Astrocyte (in vitro differentiated cells and primary cell): ENCODE measurements at places on chromosomes 5 and 9.
A peak's percentile ranks its signal among the peaks of the same experiment; 100 is the strongest.

DNA sequence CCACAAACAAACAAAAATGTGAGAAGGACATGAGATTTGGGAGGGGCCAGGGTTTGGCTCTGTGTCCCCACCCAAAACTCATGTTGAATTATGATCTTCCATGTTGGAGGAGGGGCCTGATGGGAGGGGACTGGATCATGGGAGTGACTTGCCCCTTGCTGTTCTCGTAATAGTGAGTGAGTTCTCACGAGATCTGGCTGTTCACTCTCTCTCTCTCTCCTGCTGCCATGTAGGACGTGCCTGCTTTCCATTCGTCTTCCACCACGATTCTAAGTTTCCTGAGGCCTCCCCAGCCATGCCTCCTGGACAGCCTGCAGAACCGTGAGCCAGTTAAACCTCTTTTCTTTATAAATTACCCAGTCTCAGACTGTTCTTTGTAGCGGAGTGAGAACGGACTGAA is 118.7 kb downstream of the RXRA start:
- no peak overlapping the region for H3K4me3 ChIP-seq
- H3K27ac ChIP-seq = no peak overlapping the region
- no peaks in the 10 kb centered on the region for H3K36me3 ChIP-seq
- DNase-seq = no peak
- peaks cover 18% of the 10 kb centered on the region for H3K4me1 ChIP-seq

DNA sequence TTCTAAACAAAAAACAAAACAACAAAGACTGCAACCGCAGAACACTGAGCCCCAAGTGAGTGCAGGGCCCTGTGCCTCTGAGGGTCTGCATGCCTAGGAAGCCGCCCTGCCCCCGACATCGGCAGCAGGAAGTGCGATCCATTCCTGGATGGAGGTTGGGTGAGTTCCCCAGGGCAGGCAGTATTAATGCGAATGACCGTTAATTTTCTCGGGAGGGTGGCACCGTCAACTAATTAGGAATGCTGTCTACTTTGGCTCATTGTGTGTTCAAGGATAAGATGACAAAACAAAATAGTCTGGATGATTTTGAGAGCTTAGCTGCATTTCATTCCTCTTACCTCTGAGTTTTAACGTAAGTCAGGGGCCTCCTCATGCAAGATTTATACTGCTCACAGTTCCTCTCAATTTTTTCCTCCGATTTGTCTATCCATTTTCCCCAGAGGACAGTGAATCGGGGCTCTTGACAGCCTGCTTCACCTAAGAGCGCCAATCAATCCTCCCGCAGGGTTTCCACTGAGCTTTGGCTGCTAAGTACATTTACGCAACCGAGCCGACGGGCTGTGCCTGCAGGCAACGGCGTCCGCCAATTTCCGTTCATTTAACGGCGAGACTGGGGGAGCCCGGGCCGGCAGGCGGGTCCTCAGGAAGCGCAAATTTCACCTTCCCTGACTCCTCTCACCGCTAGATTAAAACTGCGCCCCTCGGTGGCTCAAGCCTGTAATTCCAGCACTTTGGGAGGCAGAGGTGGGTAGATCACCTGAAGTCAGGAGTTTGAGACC is 2.9 kb upstream of the NXNL2 start:
- no peaks in the 10 kb centered on the region for H3K36me3 ChIP-seq
- no peaks in the 10 kb centered on the region for H3K27me3 ChIP-seq
- peak overlapping the region; percentile 65 for H3K27ac ChIP-seq
- peaks cover 57% of the 10 kb centered on the region for H3K4me1 ChIP-seq
- peak overlapping the region; percentile 38 for H3K4me3 ChIP-seq
- DNase-seq = peak; percentile 44

GRCh38 chr5:172749881-172750633 is 20.9 kb downstream of the DUSP1 start:
- peaks cover 11% of the 10 kb centered on the region for H3K4me1 ChIP-seq
- DNase-seq = peak; percentile 55
- no peak overlapping the region for H3K4me3 ChIP-seq
- H3K27me3 ChIP-seq = no peaks in the 10 kb centered on the region

DNA sequence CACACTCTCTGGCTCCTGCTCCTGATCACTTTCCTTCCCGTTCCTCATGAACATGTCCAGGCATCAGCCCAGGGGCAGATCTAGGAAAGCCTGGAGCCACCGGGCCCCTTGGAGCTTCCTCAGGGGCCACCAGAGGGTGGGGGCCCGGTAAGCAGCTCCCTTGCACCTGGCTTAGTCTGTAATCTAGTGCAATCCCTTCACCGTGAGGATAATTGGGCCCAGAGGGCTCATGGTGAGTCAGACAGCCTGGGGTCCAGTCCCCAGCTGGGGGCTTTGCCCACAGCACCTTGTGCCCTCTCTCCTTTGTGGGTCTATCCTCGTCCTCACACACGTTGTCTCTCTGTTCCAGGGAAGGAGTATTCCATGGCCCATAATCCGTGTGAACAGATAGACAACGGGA is 10.4 kb upstream of the ALDH1B1 start:
- peaks cover 11% of the 10 kb centered on the region for H3K4me1 ChIP-seq
- no peak overlapping the region for H3K4me3 ChIP-seq
- no peaks in the 10 kb centered on the region for H3K27me3 ChIP-seq
- peak overlapping the region; percentile 65 for H3K27ac ChIP-seq
- no peaks in the 10 kb centered on the region for H3K36me3 ChIP-seq

DNA sequence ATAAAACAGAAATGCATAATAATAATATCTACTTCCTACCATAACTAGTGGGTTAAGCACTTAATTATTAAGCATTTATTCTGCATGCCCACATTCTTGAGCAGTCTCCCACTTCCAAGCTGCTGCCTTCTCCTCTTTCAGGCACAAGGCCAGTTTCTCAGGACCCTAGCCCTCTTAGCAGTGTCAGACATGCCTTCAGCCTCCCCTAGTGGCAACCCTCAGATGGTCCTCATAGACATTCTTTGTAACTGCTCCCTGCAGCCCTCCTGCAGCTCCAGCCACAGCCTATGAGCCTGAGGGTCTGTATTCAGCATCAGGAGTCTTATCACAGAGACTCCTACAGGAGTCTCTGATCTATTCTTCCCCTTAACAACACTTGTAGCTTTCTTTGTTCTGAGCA is 3.9 kb downstream of the IL9 start:
- peaks cover 8% of the 10 kb centered on the region for H3K4me1 ChIP-seq
- no peak for DNase-seq
- no peaks in the 10 kb centered on the region for H3K36me3 ChIP-seq
- H3K27ac ChIP-seq = no peak overlapping the region
- H3K4me3 ChIP-seq = no peak overlapping the region

- no peaks in the 10 kb centered on the region for H3K36me3 ChIP-seq
- H3K27me3 ChIP-seq = no peaks in the 10 kb centered on the region
- H3K4me1 ChIP-seq = no peaks in the 10 kb centered on the region
Observed at GRCh38 chr5:118236108-118236849, 752.1 kb downstream of the DTWD2 start.

GRCh38 chr9:131739959-131740648 is at the start of gene RAPGEF1:
TSS of gene RAPGEF1 (minus strand) at chr9:131740076. CDS start at chr9:131739830, 246 bp downstream.
- peaks cover 15% of the 10 kb centered on the region for H3K4me1 ChIP-seq
- H3K27me3 ChIP-seq = no peaks in the 10 kb centered on the region
- peak within 1 kb of the TSS; percentile 38 for H3K27ac ChIP-seq
- no peaks in the 10 kb centered on the region for H3K36me3 ChIP-seq
- H3K4me3 ChIP-seq = peak within 1 kb of the TSS; percentile 73
- no peak for DNase-seq

DNA sequence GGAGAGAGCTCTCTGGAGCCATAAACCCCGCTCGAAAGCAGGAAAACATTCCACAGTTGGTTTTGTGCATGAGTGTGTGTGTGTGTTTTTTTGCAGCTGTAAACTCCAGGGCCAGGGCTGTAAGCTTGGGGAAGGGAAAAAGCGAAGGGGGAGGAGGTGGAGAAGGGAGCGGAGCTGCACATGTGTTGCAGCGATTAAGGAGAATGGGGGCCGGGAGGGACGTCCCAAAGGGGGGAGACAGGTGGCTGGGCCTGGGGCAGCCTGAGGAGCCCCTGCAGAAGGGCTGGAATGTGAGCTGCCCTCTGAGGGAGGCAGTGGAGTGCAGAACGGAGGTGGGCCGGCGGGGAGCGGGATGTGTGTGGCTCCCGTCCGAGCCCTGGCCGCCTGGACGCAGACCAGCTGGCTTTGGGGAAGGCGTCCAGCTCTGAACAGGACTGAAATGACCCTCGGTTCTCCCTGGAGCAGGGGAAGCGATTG is 2.7 kb upstream of the MYMK start:
- H3K4me3 ChIP-seq = no peak overlapping the region
- no peak overlapping the region for H3K27ac ChIP-seq
- peaks cover 39% of the 10 kb centered on the region for H3K27me3 ChIP-seq
- H3K4me1 ChIP-seq = peaks cover 8% of the 10 kb centered on the region
- DNase-seq = no peak
- no peaks in the 10 kb centered on the region for H3K36me3 ChIP-seq

GRCh38 chr9:14213504-14213903 is 100.4 kb downstream of the NFIB start:
- no peaks in the 10 kb centered on the region for H3K36me3 ChIP-seq
- H3K4me3 ChIP-seq = no peak overlapping the region
- H3K27me3 ChIP-seq = no peaks in the 10 kb centered on the region
- no peak overlapping the region for H3K27ac ChIP-seq
- no peak for DNase-seq
- H3K4me1 ChIP-seq = peaks cover 24% of the 10 kb centered on the region

DNA sequence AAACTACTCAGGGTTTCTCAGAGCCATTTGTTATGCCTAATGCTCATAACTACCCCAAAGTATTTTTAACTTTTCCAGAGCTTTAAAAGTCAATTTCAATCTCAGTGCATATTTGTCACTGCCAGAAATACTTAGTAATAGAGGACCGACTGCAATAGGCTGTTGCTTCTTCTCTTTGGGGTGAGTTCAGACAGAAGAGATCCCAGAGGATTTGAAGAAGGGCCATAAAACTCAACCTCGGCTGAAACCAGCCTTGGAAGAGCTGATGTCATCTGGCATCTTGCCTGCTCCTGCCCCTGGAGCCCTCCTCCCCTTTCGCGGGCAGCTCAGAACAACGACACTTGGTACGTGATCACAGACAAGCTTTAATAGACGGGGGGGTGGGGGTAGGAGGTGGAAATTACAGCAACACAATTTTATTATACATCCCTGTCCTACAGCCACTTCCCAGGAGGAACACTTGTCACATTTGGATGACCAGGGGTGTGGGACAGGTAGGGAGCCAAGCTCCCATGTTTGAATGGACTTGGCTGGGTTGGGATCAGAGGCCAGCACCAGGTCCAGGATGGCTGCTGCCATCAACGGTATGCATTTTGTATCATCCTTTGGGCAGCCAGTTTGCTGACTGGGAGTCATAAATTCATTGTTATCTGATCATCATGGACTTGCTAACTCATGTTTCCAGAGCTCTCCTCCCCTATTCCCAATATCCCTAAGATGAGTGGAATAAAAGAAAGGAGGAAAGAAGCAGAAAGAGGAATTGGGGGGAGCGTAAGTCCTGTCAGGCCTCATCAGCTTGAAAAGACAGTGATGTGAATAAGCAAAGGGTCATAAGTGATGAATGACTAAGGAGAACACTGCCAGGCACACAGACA is 186.6 kb upstream of the PANK3 start:
- no peak overlapping the region for H3K4me3 ChIP-seq
- no peaks in the 10 kb centered on the region for H3K36me3 ChIP-seq
- peak; percentile 16 for DNase-seq
- H3K27me3 ChIP-seq = no peaks in the 10 kb centered on the region
- H3K27ac ChIP-seq = no peak overlapping the region

DNA sequence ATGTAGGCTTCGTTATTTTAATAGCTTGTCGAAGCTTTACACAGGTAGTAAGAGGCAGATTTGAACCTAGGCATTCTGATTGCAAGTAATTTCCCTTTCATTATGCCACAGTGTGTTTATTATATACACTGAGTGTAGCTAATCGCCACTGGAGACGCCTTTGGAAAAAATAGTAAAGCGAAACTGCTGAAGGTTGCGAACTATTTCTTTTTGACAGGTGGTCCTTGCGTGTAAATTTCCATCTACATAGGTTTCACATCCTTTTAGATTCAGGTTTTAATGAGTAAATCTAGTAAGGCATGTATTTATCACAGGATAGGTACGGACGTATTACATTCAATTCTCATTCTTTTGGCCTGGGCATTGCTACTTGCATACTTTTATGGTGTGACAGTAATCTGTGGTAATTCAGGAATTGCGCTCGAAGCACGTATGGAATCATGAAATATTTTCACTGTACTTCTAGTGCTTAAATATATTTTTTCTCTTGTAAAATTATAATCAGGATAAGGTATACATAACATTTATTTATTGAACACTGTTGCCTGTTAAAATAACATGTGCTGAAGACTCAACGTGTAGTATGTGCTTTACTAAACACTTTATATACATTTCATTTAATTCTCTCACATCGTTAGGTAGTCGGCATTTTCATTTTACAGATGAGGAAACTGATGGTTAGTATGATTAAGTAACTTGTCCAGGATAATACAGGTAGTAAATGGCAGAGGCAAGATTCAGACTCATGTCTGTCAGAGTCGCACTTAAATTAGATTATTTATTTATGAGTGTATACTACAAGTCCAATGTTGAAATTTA is 1.8 kb downstream of the MARCHF6 start:
- H3K36me3 ChIP-seq = no peaks in the 10 kb centered on the region
- H3K27me3 ChIP-seq = no peaks in the 10 kb centered on the region
- H3K4me3 ChIP-seq = peak overlapping the region; percentile 93
- peak overlapping the region; percentile 96 for H3K27ac ChIP-seq
- peak; percentile 76 for DNase-seq

DNA sequence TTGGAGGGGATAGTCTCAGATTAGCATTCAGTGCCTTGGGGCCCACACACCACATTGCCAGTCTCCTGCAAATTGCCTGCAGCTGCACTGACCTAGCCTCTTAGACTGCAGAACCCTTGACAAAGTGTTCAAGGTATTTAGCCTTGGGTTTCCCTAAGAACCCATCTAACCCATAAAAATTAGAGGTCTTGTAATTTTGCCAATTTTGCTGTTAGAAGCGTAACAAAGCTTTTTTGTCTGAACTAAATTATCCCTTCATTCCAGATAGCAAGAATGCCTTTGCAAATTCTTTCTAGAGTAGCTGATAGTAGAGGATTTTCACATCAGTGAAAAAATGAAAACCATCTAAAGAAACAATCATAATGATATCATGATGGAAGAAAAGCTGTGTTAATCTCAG is 74.0 kb upstream of the CCNG1 start:
- peak; percentile 56 for DNase-seq
- no peaks in the 10 kb centered on the region for H3K27me3 ChIP-seq
- H3K4me3 ChIP-seq = no peak overlapping the region
- H3K36me3 ChIP-seq = no peaks in the 10 kb centered on the region
- H3K4me1 ChIP-seq = no peaks in the 10 kb centered on the region
- H3K27ac ChIP-seq = no peak overlapping the region

DNA sequence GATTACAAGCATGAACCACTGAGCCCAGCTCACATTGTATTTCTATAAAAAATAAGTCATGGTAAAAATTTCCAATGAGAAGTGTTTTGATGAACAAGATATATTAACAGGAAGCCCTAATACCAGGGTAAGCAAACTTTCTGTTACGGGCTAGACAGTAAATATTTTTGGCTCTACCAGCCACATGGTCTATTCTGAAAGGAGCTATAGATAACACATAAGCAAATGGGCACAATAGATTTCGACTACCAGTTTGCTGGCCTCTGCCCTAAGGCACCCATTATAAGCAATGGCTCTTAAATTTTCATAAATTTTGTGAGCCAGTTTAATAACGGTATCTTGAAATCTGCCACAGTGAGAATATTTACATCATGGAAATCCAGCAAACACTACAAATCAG is 8.1 kb downstream of the UBQLN1 start:
- no peaks in the 10 kb centered on the region for H3K27me3 ChIP-seq
- H3K4me1 ChIP-seq = peaks cover 11% of the 10 kb centered on the region
- no peaks in the 10 kb centered on the region for H3K36me3 ChIP-seq
- H3K4me3 ChIP-seq = no peak overlapping the region

- no peak overlapping the region for H3K27ac ChIP-seq
- no peaks in the 10 kb centered on the region for H3K36me3 ChIP-seq
- no peak overlapping the region for H3K4me3 ChIP-seq
- no peaks in the 10 kb centered on the region for H3K27me3 ChIP-seq
- no peak for DNase-seq
- H3K4me1 ChIP-seq = no peaks in the 10 kb centered on the region
Observed at GRCh38 chr5:125974679-125975078, 448.5 kb upstream of the GRAMD2B start.
